ENCODE measurements at places on chromosomes 4 and X. TPM values are rescaled to one million over a fixed set of nuclear protein-coding genes. Genes with fewer than 3 reads are reported as not detected.
A peak's percentile ranks its signal among the peaks of the same experiment; 100 is the strongest.

The PGAM4 gene
- total RNA-seq, result 0.52 TPM

The PABPC1L2A gene
- total RNA-seq, result 0.35 TPM

The NAA11 gene
- total RNA-seq, result not detected

The UGDH gene
- total RNA-seq, result 104 TPM

DNA sequence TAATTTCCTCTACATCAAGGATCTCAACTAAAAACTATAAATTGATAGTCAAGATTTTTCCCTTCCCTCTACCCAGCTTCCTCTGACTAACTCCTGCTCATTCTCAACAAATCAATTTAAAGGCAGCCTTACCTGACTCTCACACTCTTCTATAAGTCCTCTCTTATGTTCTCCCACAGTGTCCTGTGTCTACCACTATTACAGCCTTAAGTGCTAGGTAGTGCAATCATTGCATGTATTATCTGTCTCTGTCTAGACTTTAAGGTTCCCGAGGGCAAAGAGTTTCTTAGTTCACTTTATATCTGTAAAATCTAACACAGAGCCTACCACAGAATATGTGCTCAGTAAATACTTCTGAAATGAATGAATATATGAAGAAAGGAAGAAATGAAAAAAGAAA lies 123.7 kb downstream of the BTC start:
- H3K36me3 ChIP-seq, result no peaks in the 10 kb centered on the region
- no peak overlapping the region for H3K4me3 ChIP-seq
- DNase-seq, result no peak
- H3K4me1 ChIP-seq, result no peaks in the 10 kb centered on the region
- H3K27me3 ChIP-seq, result no peaks in the 10 kb centered on the region
- H3K27ac ChIP-seq, result no peak overlapping the region

The SORCS2 gene
- 0.72 TPM for total RNA-seq

DNA sequence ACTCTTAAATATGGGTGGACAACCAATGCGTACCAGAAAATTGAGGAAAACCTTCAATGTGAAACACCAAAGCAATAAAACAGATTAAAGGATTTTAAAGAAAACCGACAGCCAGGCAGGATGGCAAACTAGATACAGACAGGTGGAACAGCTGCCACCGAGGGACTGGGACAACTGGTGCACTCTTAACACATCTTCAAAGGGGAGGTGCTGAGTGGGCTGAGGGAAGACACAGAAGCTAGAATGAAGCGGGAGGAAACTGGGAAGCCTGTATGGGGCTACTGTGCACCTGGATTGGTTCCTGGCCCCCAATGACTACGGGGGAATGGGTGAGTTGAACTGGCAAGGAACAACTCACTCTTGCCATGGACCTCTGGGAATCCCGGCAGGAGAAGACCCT lies 20.7 kb downstream of the ZNF280C start:
- no peak overlapping the region for H3K4me3 ChIP-seq
- H3K4me1 ChIP-seq, result no peaks in the 10 kb centered on the region
- peaks cover 60% of the 10 kb centered on the region for H3K36me3 ChIP-seq
- H3K27me3 ChIP-seq, result no peaks in the 10 kb centered on the region

- peak overlapping the region; percentile 64 for H3K4me3 ChIP-seq
- no peak overlapping the region for H3K27ac ChIP-seq
- DNase-seq, result peak; percentile 88
- peaks cover 14% of the 10 kb centered on the region for H3K27me3 ChIP-seq
Measured at GRCh38 chrX:69222103-69223090, 57.1 kb upstream of the PJA1 start.

DNA sequence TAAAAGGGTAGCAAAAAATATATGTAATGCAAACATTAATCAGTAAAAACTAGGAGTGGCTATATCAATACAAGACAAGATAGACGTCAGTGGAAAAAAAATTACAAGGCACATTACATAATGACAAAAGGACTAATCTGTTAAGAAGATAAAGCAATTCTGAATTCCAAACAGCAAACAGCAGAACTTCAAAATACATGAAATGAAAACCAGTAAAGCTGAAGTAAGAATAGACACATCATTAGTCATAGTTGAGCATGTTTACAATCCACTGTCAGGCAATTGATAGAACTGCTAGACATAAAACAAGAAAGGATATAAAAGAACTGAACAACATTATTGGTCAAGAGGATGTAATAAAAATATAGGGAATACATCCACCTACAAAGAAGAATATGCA lies 12.2 kb downstream of the SULT1B1 start:
- H3K27ac ChIP-seq, result no peak overlapping the region
- no peak for DNase-seq
- H3K4me1 ChIP-seq, result no peaks in the 10 kb centered on the region
- no peak overlapping the region for H3K4me3 ChIP-seq
- H3K36me3 ChIP-seq, result no peaks in the 10 kb centered on the region
